Activated T-helper 17 cell treated with anti-CD3 and anti-CD28 coated beads, Interleukin-2, amount 50 U/mL, for 72 hours (primary cell): ENCODE measurements at places on chromosomes 7 and 10.

- H3K27me3 ChIP-seq: peaks cover 6% of the 10 kb centered on the region
- H3K4me1 ChIP-seq: no peaks in the 10 kb centered on the region
- no peak for ATAC-seq
- H3K27ac ChIP-seq: no peak overlapping the region
Measured at GRCh38 chr10:132837905-132838304, 52.0 kb upstream of the NKX6-2 start.

DNA sequence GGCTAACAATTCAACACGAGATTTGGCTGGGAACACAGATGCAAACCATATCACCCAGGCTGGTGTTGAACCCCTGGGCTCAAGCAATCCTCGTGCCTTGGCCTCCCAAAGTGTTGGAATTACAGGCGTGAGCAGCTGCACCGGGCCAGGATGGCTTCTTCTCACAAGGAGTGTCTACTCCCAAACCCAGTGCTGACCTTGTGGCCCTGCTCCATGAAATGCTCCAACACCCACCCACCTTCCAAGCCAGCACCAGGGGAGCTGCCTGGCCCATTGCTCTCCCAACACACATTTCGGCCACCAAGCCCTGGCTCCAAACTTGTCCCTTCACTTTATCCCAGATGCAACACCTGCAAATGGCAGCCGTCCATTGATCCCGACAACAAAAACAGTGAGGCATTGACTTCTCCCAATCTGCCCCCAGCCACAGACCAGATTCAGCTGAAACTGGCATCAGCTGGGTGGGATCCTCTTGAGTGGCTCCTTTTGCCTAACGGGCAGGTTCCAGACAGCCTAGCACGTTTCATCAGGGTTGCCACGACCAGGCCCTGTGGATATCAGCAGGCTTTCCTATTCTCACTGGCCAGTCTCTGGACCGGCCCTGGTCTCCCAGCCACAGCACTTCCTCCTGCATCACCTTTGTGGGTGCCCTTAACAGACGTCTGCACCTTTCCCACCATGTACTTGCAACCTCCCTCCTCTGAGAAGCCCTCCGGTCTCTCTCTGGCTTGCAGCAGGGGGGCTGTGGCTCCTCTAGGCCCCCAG lies 105.7 kb upstream of the CARD11 start:
- no peaks in the 10 kb centered on the region for H3K27me3 ChIP-seq
- H3K4me3 ChIP-seq: no peak overlapping the region
- ATAC-seq: no peak
- H3K27ac ChIP-seq: peak overlapping the region; percentile 61
- H3K36me3 ChIP-seq: no peaks in the 10 kb centered on the region
- peaks cover 17% of the 10 kb centered on the region for H3K4me1 ChIP-seq

GRCh38 chr7:85023066-85023712 lies 163.7 kb downstream of the SEMA3D start:
- H3K4me3 ChIP-seq: no peak overlapping the region
- H3K36me3 ChIP-seq: no peaks in the 10 kb centered on the region

DNA sequence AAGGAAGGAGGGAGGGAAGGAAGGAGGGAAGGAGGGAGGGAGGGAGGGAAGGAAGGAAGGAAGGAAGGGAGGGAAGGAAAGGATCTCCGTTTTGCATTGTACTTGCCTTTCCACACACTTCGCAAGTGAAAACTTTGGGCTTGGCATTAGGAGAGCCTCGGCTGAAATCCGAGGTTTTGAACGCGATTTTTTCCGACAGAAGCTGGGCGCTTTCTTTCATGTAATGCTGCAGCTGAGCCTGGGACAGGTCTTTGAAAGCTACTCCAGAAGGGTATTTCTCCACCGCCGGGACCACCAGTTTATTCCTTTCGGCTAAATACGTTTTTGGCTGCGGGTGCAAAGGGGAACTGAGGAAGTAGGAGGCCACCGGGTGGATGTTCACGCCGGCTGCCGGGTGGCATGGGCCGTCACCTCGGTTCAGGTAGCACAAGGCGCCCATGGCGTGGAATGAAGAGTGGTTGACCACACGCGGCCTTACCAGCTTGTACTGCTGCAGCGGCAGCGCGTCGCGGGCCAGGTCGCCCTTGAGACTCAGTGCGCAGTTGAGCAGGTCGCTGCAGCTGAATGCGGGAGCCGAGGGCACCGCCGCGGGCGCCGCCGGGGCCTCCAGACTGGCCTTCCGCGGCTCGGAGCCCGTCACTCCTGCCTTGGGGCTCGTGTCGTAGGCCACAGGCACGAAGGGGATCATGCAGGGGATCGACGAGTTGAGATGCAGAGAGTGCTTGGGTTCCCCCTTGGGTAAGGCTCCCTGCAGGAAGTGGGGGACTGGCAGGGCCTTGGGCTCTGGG lies 825 bp downstream of the FEZF1 start:
- H3K4me3 ChIP-seq: no peak overlapping the region
- ATAC-seq: no peak
- peaks cover 6% of the 10 kb centered on the region for H3K36me3 ChIP-seq
- H3K27me3 ChIP-seq: peaks cover 73% of the 10 kb centered on the region
- peaks cover 5% of the 10 kb centered on the region for H3K4me1 ChIP-seq

DNA sequence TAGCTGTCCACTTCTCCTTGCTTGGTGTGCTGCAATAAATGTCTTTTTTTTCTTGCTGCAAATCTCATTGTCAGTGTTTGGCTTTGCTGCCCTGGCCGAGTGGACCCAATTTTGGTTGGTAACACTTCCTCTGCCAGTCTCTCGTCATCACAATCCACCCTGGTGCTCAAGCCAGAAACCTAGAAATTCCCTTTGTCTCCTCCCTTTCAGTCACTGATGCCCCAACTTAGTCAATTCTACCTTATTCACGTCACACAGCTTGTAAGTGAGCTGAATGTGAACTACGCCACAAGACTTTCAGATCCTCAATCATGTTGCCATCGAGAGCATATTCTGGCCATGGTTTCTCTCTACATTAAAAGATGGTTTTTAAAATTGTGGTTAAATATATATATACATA lies 13.0 kb upstream of the FRA10AC1 start:
- H3K27me3 ChIP-seq: peaks cover 16% of the 10 kb centered on the region
- ATAC-seq: no peak
- no peaks in the 10 kb centered on the region for H3K36me3 ChIP-seq
- H3K4me1 ChIP-seq: no peaks in the 10 kb centered on the region
- H3K27ac ChIP-seq: no peak overlapping the region
- no peak overlapping the region for H3K4me3 ChIP-seq

DNA sequence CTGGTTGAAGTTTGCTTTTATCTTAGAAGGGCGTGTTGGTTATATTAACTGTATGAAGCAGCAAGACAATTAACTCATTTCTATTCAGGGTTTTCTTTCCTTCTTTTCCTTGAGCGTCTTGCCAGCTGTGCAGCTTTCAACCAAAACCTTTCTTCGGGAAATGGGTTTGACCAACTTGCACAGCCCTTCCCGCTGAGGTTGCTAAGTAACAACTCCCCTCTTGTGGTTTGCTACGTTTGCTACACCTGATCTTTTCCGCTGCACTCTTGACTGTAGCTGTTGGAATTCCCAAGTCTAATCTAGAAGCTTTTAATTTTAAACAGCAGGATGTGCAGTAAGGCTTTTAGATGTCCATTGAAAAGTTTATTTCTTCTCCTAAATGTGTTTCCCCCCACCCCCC lies 116.9 kb downstream of the CDCA7L start:
- no peak overlapping the region for H3K27ac ChIP-seq
- H3K4me1 ChIP-seq: no peaks in the 10 kb centered on the region
- ATAC-seq: no peak
- H3K27me3 ChIP-seq: peaks cover 16% of the 10 kb centered on the region
- no peaks in the 10 kb centered on the region for H3K36me3 ChIP-seq

GRCh38 chr10:58651040-58651439 lies 138.4 kb downstream of the BICC1 start:
- H3K27me3 ChIP-seq: no peaks in the 10 kb centered on the region
- no peak overlapping the region for H3K4me3 ChIP-seq
- no peak overlapping the region for H3K27ac ChIP-seq
- H3K4me1 ChIP-seq: no peaks in the 10 kb centered on the region
- H3K36me3 ChIP-seq: no peaks in the 10 kb centered on the region

DNA sequence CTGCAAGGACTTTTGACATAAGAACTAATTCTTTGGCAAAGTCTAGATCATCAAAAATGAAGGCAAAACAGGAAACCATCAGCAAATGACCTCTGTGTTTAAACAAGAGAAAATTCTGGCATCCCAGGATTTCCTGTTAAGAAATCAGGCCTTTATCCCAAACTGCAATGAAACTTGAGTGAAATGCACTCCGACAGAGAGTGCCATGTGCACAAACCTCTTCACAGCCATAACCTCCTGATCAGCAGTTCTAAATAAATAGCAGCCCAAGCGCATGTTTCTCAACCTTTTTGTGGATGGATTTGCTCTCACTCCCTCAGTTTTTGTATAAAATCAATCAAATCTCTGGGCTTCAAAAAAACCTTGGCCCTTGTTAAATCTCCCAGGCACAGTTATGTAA lies 107.7 kb upstream of the EEPD1 start:
- no peak overlapping the region for H3K27ac ChIP-seq
- no peaks in the 10 kb centered on the region for H3K27me3 ChIP-seq
- H3K4me3 ChIP-seq: no peak overlapping the region
- H3K36me3 ChIP-seq: no peaks in the 10 kb centered on the region
